ENCODE measurements at places on chromosomes 13 and 19.

DNA sequence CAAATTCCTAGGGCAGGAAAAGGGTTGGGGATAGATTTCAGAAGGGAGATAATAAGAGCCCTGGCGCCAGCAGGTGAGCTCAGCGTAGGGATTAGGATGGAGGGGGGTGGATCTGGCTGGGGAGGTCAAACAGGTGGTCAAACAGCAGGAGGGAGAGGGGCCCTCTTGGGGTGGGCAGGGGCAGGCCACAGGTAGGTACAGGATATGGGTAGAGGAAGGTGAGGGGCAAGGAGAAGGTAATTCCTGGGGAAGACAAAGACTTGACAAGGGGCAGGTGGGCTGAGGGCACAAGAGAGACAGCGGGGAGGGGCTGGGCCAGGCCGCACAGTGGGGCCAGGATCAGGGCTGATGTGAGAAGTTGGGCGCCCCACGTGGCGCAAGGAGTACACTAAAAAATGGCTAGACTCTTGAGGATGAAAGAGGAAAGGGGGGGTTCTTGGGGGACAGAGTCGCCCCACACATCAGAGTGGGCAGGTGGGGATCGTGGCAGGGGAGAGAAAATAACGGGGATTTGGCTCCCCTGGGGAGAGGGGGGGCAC, 713 bp downstream of the KRI1 start:
- DNase-seq: no peak

DNA sequence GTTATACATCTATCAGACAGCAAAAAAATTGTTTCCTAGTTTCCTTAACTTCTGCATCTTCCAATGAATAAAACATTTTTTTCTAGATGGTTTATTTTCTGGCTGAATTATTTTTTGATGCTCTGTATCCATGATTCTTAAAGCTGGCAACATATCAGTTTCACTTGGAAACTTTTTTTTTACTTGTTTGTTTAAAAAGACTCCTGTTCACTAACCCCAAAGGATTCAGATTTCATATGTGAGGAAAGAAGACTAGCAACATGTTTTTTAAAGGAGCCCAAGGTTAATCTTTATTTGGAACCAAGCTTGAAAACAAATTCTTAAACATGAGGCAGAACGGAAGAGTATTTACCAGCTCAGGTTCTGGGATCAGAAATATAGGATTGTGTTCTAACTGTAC, 632.3 kb downstream of the SLITRK6 start:
- DNase-seq: no peak

DNA sequence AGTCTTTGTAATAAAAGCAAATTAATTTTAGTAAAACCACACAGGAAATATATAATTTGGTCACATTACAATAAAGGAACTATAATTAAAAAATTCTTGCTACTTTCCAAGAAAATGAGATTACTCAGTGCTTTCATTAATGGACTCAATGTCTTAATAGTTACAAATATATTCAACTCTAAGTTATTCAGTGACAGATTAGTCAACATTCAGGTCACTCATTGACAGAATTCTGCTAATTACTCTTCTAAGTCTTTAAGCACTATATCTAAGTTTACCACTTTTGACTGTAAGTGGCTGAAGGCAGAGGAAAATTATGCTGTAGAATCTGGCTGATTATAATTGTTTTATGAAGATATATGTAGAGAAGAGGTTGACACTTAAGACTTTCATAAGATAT, 1365.0 kb downstream of the EFNB2 start:
- no peak for DNase-seq

DNA sequence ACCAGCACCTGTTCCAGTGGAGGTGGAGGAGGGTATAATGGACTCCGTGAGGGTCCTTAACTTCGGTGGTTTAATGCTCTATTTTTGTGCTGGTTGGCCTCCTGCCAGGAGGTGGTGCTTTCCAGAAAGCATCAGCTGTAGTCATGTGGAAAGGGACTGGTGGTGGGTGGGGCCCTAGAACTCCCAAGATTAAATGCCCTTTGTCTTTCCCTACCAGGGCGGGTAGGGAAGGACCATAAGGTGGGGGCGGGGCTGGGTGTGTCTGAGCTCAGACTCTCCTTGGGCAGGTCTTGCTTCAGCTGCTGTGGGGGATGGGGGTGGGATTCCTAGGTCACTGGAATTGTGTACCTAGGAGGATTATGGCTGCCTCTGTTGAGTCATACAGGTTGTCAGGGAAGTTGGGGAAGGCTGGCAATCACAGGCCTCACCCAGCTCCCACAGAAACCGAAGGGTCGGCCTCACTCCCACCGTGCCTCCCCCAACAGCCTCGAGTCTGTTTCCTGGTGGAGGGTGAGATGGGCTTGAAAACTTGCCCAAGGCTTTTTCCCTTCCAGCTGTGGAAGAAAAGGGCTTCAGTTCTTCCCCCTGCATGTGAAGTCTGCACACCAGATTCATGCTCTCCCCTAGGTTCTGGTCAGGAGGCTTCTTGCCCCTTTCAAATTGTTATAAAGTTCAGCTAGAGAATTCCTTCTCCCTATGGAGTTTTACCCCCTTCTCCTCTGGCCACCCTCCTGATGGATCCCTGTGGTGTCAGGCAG, 60.3 kb upstream of the CLDN10 start:
- no peak for DNase-seq
